ENCODE measurements at places on chromosomes 6 and 20. TPM values are rescaled to one million over a fixed set of nuclear protein-coding genes. Genes with fewer than 3 reads are reported as not detected.
A peak's percentile ranks its signal among the peaks of the same experiment; 100 is the strongest.

DNA sequence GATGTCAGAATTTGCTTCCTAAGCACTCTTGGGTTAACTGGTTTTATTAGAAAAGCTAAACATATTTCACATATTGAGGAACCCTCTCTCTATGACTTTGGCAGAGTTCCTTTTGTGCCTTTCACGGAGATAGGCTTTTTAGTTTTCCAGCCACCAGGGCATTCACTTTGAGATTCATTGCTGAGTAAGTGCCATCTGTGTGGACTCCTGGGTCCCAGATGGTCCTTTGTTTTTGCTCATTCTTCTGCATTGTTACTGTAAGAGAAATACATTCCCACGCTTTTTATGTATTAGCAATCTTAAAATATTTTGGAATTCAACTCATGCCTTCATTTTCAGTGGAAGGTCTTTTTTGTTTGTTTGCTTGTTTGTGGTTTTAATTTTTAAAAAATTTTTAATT, 76.3 kb upstream of the PHACTR2 start:
- DNase-seq: no peak

Gene SIRPD
- 0.24 TPM for total RNA-seq

Gene CALHM4
- total RNA-seq: not detected

Gene RAB5IF
- 56.0 TPM for total RNA-seq

Gene MATN4
- 0.56 TPM for total RNA-seq

- no peak for DNase-seq
Observed at GRCh38 chr6:159390381-159390780, 221.2 kb downstream of the FNDC1 start.

DNA sequence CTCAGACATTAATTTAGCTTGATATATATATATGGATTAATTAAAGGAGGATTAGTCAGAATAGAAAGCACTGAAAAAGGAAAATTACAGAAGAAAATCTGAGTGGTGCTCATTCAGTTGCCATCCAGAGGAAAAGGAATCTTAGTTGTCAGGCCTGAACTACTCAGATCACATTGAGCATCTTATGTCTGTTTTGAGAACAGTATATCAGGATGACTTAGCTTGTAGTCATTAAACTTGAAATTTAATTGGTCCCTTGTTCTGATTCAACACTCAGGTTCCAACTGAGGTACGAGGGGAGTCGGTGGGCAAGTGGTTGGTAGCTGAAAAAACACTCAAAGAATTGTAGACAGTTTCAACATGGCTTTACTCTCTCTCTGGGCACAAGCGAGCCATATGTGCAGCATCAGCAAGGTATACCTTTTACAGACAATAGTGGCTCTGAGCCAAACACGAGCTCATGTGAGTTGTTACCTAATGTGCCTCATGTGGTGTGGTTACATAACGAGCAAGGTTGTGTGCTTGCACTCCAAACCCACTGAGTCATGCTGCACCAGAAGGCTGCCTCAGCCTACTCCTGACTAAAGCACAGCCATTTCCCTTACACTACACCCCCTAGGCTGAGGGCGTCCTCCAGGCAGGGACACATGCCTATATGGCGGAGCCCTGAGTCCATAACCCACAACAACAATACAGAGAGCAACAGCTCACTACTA, 73.0 kb upstream of the HMGN3 start:
- peak; percentile 38 for DNase-seq

GRCh38 chr6:13712599-13712898, 914 bp upstream of the RANBP9 start:
- DNase-seq: no peak

Gene OLIG3
- total RNA-seq: not detected

All from posterior vena cava (tissue), 2 donors.